ENCODE measurements at places on chromosomes 5 and 9.

GRCh38 chr5:43041110-43041668, 1.1 kb upstream of the ANXA2R start:
- peak; percentile 59 for DNase-seq

DNA sequence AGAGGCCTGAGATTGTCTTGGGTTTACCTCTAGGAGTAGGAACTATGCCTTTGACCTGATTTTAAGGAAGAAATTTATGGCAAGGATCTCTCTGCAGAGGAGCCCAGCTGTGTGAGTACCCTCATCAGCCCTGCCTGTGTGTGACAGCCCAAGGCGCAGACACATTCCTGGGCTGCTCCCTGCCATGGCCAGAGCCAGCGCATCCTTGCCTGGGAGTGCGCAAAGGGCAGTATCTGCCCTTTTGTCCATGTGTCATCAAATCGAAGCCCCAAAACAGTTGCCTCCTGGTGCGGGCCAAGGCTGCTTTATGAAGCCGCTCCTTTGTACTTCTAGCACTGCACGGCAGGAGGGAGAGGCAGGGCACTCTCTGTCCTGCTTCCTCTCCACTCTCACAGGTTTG, 51.9 kb downstream of the PRRT1B start:
- no peak for DNase-seq

- no peak for DNase-seq
These were observed 29.0 kb upstream of the GGTA1 start for GRCh38 chr9:121528642-121529041.

GRCh38 chr5:1494780-1495524, 28.8 kb downstream of the LPCAT1 start:
- DNase-seq = peak; percentile 39

GRCh38 chr5:3179220-3179619, 416.4 kb upstream of the IRX1 start:
- DNase-seq = no peak

GRCh38 chr5:128035689-128036088, 47.9 kb upstream of the SLC12A2 start:
- no peak for DNase-seq

DNA sequence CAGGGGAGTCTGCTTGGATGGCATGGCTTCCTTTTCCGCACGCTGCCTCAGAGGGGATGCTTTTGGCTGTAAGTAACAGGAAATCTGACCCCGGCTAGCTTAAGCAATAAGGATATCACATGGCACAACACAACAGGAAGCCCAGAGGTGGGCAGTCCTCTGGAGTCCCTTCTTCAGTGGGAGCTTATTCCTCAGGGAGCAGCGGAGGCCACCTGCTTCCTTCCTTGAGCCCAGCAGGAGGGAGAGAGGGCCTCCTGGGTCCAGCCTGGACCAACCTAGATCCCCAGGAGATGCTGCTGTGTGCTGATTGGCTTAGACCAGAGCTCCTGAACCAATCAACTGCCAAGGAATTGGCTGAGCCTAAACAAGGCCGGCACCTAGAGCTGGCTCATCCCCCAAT, 66.3 kb downstream of the C9orf50 start:
- DNase-seq = no peak

DNA sequence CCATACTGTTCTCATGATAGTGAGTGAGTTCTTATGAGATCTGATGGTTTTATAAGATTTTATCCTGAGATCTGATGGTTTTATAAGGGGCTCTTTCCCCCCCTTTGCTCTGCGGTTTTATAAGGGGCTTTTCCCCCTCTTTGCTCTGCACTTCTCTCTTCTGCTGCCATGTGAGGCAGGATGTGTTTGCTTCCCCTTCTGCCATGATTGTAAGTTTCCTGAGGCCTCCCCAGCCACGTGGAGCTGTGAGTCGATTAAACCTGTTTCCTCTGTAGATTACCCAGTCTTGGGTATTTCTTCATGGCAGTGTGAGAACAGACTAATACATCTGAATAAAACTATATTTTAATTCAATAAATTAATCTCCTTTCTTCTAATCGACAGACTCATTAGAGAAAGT, 64.9 kb upstream of the ZSWIM6 start:
- DNase-seq = no peak

DNA sequence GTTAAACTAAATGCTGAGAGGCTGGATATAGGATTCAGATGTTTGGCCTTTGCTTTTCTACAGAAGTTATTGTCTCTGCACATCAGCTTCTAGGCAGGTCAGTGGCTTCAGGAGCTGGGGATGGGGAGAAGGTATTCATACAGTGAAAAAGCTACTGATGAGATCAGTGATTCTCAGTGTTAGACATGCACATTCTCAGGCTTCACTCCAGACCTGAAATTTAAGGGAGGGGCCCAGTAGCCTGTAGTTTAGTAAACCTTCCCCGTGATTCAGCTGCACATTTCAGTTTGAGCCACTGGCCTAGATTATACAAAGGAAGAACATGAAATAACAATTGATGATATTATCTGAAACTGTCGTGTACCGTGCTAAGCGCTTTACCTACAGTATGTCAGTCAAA, 127.2 kb downstream of the ARHGAP26 start:
- DNase-seq = no peak

DNA sequence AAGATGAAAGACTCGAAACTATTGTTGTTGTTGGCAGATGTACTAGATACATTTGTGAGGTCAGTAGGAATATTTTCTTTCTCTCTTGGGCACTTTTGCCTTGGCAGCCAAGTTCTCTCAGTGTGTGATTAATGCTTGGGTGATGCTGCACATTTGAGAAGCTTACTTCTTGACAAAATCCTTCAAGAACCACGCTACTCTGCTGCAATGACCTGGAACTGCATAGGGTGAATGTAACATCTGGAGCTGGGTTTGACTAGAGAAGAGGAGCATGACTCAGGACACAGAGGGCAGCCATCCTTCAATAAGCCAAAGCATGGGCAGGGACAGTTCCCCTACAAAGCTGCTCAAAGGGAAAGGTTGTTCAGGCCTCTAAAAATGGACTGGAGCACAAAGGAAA, 75.5 kb upstream of the PUM3 start:
- no peak for DNase-seq

GRCh38 chr9:112542593-112543292, 56.1 kb downstream of the KIAA1958 start:
- no peak for DNase-seq

DNA sequence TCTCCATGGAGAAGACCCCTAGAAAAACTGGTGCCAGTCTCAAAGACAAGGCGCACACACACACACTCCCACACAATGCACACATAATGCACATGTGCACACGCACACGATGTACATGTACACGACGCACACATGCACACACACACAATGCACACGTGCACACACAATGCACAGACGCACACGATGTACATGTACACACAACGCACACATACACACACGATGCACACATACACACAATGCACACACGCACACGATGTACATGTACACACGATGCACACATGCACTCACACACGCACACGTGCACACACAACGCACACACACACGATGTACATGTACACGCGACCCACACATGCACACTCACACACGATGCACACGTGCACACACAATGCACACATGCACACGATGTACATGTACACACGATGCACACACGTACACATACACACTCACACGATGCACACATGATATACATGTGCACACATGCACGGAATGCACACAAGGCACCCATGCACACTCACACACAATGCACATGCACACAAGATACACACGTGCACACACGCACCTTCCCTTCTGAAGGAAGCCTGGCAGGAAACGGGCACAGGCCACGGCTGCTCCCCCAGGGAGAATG, 76.5 kb downstream of the VAV2 start:
- DNase-seq = no peak

Data from activated CD4-positive, alpha-beta T cell treated with anti-CD3 and anti-CD28 coated beads, Interleukin-2, amount 10 ng/mL, durations not matched to agents 7 days and 5 days (primary cell).